ENCODE measurements at places on chromosomes 16 and 17.
A peak's percentile ranks its signal among the peaks of the same experiment; 100 is the strongest.

- DNase-seq, result no peak
Measured at GRCh38 chr17:6479622-6480302, 35.5 kb downstream of the PIMREG start.

- DNase-seq, result no peak
Measured at GRCh38 chr16:20942256-20942655, 41.7 kb downstream of the LYRM1 start.

GRCh38 chr17:1620486-1620885 lies 8.1 kb downstream of the SLC43A2 start:
- no peak for DNase-seq

DNA sequence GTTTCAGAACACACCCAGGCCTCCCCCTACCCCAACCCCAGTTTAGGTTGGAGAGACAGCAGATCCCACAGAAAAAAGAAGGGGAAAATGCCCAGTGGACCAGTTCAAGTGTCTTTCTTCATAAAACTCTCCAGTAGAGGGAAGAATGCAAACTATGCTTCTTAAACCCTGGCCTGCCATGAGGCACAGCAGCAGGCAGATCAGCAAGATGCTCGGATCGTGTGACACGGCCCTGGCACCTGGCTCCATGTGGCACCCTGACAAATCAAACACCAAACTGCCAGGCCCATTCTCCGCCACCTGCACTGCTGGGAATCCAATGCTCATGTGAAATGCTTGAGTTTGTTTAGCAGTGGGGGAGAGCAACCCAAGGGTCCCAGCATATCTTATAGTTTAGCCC lies 166.8 kb downstream of the SOX9 start:
- DNase-seq, result no peak

- no peak for DNase-seq
Measured at GRCh38 chr16:75402821-75403475, 30.4 kb downstream of the CFDP1 start.

GRCh38 chr16:6012716-6013115 lies 915.1 kb upstream of the EEF2KMT start:
- DNase-seq, result no peak

- no peak for DNase-seq
Measured at GRCh38 chr17:1143573-1143972, 36.2 kb downstream of the ABR start.

- no peak for DNase-seq
Measured at GRCh38 chr16:71351558-71351901, 7.0 kb upstream of the CALB2 start.

DNA sequence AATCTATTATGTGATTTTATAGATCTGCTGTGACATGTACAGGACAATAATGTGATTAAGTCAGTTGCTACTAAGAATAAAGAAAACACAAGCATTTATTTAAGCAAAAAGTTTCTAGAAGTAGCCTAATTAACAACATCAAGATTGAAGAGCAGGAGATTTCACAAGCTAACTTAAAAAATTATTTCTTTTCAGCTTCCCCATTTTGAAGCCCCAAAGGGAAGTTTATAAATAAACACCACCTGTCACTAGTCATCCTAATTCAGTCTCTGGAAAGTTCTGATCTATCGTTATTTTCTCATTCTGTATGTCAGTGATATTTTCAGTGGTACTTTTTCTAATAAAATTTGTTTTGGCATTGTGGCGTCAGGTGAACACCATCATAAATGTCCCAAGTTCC lies 8.3 kb downstream of the CAPNS2 start:
- DNase-seq, result no peak

GRCh38 chr17:79011451-79012147 lies 2.0 kb upstream of the CANT1 start:
- DNase-seq, result no peak

DNA sequence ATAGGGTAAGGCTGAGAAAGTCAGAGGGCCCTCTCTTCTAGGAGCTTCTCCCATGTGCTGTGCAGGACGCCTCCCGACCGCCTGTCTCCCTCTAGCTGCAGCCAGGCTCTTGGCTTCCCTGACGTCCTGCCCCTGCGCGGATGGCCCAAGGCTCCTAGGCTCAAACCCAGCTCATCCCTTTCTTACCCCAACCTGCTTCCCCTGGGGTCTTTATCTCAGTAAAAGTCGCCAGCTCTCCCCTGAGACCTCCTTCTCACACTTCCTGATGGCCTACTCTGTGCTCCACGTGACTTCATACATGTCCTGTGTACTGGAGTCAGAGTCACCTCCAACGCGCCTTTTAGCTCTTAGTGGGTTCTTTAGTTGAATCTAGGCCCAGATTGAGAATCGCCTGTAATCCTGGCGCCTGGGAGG lies 1.1 kb upstream of the ZNF747 start:
- no peak for DNase-seq

DNA sequence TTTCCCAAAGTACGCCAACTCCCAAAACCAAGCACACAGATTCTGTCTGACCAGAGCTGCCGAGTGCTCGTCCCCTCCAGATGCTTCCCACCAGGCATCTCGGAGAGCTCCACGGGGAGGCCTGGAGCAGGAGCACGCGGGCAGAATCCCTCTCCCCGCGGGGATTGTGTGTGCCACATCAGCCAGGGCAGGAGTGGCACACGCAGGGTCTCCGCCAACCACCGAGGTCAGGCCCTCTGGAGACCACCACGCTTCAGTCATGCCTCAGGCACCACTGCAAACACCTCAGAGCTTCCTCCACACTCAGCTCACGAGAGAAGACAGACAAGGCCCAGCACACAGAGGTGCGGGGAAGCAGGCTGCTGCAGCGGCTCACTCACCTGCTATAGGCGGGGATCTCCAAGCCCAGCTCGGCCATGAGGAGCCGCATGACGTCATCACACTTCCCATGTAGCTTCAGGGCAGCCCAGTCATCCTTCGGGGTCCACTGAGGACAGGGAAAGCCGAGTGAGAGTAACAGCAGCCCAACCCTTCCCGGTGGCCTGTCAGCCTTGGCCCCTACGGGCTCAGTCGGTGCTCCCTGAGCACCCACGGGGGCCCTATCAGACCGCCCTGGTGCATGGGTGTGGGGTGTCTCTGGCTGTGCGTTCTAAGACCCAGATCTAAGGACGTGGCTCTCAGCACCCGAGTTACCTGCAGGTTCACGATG lies 2.3 kb upstream of the PCYT2 start:
- DNase-seq, result no peak

- no peak for DNase-seq
Measured at GRCh38 chr16:77250400-77250799, 51.2 kb downstream of the SYCE1L start.

DNA sequence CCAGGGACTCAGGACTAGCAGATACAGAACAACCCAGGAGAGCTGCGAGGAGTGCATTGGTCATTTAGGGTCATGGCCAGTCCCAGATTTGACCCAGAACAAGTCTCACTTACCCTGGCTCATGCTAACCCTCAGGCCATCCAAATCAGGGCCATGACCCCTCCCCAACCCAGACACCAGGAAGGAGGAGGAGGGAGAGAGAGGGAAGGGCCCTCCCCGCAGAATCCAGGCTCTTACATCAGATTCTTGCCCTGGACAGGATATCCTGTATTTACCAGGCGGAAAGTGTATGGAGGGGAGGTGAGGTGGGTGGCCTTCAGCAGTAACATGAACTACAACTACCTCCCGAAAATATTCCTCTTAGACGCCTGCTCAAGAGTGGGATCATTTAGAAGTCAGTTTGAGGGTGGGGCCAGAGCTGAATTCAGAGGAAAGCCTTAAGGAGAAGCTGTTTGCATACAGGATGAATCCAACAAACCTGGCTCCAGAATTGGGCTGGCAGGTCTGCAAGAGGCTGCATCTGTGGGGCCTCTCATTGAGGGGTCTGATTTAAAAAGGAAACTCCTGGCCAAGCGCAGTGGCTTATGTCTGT lies 2.1 kb downstream of the VAT1 start:
- no peak for DNase-seq

DNA sequence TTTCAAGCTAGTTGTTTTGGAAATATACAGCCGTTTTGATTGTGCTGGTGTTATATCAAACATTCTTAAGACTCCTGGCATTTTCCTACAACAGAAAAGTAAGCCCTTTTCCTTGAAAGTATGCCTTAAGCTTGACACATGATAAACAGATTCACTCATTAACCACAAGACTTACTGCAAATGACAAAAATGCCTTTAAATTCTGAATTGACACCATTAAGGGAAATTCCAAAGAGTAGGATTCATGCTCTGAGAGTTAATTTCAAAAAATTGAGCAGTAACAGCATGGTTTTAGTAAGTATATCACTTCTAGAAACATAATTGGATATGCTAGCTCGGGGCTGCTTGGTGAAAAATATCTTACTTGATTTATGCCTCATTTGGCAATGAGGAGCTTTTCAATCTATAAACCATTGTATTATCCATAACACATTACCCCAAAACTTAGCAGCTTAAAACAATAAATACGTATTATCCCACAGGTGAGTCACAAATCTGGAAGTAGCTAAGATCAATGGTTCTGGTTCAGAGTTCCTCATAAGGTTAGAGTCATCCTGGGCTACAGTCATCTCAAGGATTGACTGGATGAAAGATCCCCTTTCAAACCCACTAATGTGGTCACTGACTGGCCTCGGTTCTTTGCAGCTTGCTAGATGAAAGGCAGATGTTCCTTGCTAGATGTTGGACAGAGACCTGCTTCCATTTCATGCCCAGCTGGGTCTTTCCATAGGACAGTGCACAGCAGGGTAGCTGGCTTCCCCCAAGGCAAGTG lies 8.2 kb upstream of the PHAF1 start:
- no peak for DNase-seq

GRCh38 chr17:56176091-56176490 lies 22.8 kb downstream of the ANKFN1 start:
- DNase-seq, result no peak

GRCh38 chr17:58089111-58089510 lies 5.9 kb downstream of the DYNLL2 start:
- DNase-seq, result no peak

DNA sequence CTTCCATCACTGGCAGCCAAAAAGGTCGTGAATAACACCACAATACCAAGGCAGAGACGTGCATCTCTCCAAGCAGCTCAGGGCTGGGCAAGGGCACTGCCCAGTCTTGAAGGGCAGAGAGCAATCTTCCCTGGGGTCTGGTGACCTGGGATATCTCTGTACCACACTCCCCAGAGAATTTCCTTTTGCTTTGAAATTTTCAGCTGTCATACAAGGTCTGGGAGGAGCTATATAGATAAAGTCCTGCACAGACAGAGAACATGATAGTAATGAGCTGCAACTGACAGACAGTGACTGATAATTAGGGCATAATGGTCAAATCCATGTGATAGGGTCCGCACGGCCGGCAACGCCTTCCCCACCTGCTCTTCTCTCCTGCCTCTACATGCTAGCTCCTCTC lies 68.2 kb downstream of the DYNLRB2 start:
- DNase-seq, result no peak

DNA sequence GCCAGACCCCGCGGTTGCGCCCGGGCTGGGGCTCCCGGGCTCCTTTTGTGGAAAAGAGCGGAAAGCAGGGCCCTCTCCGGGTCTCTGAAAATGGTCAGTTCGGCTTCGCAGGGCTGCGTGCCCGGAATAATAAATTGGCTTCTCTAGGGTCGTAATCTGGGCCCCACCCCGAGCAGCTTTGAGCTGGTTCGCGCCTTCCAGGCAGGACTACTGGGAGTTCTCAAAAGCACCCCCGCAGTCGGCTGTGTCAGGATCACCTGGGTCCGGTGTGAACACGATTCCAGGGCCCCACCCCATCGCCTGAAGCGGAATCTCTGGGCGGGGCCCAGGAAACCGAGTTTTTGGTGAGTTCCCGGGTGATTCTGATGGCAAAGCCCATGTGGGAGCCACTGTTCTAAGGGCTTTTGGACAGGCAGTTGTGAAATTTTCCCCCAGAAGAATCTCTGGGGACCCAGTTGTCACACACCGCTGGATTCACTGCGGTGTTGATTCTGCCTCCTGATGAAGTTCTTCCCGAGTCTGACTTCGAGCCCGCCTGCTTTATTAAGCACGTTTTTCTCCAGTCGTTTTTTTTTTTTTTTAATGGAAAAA lies 77.0 kb downstream of the MRC2 start:
- no peak for DNase-seq

DNA sequence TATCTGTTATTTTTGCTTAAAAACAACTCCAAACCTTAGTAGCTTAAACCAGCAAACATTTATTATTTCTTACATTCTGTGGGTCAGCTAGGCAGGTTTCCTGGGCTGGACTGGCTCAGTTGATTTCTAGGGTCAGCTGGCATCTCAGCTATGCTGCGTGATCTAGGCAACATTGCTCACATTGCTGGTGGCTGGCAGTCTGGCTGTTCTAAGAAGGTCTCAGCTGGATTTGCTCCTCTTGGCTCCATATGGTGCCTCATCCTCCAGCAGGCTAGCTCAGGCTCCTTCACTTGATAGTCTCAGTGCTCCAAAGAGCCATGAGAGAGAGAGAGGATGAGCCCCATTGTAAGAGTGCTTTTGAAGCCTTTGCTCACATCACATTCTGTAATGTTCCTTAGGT lies 470.6 kb upstream of the CDH5 start:
- no peak for DNase-seq

GRCh38 chr16:85777583-85778310 lies 21.6 kb downstream of the EMC8 start:
- DNase-seq, result no peak

DNA sequence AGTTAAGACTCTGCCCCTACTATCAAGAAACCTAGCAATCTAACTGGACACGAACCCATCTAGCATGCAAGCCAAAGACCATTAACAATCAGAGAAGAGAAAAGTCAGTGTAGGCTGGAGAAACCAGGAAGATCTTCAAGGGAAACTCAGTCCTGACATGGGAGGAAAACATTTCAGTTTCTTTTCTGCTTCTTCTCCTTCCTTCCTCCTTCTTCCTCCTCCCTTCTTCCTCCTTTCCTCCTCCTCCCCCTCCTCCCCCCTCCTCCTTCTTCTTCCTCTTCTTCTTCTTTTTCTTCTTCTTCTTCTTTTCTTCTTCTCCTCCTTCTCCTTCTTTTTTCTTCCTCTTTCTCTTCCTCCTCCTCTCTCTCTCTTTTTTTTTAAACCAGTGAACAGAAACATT lies 29.6 kb upstream of the SHISA9 start:
- no peak for DNase-seq

DNA sequence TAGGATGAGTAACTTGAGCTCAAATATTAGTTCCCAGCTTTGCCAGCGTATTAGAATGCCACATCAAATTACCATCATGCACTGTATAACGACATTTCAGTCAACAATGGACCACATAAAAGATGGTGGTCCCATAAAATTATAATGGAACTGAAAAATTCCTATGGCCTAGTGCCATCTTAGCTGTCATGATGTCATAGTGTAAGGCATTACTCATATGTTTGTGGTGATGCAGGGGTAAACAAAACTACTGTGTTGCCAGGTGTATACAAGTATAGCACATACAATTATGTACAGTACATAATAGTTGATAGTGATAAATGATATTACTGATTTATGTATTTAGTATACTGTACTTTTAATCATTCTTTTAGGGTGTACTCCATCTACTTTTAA lies 54.4 kb upstream of the NETO2 start:
- DNase-seq, result no peak

DNA sequence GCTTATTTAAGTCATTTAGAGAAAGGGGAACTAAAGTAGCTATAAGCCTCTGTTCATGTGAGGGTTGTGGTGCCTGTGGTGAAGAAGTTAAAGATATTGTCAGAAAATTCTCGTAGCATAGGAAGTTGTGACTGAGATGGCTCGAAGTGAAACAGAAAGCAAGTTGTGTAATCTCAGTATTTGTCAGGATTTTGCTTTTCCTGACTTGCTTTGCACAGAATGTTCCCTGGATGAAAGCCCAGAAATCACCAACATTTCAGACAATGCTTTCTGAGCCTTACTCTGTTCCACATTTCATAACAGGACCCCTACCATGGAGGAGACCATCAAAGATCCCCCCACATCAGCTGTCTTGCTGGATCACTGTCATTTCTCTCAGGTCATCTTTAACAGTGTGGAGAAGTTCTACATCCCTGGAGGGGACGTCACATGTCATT lies 10.6 kb downstream of the CALCOCO2 start:
- peak; percentile 10 for DNase-seq
